ENCODE measurements at places on chromosomes 5 and 9. TPM values are rescaled to one million over a fixed set of nuclear protein-coding genes. Genes with fewer than 3 reads are reported as not detected.

Gene C9orf57
- not detected for total RNA-seq

Gene HMHB1
- total RNA-seq = not detected

Gene STKLD1
- 1.2 TPM for total RNA-seq

Gene SOHLH1
- 0.12 TPM for total RNA-seq

Gene FCN2
- not detected for total RNA-seq

Gene DBH
- total RNA-seq = not detected

Gene MYOT
- not detected for total RNA-seq

Gene IL17B
- total RNA-seq = 0.18 TPM

Gene CAMSAP1
- 22.9 TPM for total RNA-seq

Gene SLC36A2
- not detected for total RNA-seq

Gene NPR2
- 5.4 TPM for total RNA-seq

Gene PPP3R2
- total RNA-seq = not detected

Gene TCOF1
- 75.9 TPM for total RNA-seq

Gene LOX
- 1.6 TPM for total RNA-seq

Gene PCDHA9
- not detected for total RNA-seq

Gene TTC16
- 0.03 TPM for total RNA-seq

Gene GMCL2
- total RNA-seq = not detected

Gene PAXX
- total RNA-seq = 74.2 TPM

Gene FAM169A
- total RNA-seq = 7.0 TPM

Gene ADRB2
- 1.6 TPM for total RNA-seq

Gene SH3PXD2B
- 19.8 TPM for total RNA-seq

Gene INSL6
- total RNA-seq = not detected

Gene AUH
- total RNA-seq = 10.1 TPM

Gene PTGES
- total RNA-seq = 149 TPM

Gene COX7C
- total RNA-seq = 642 TPM

Gene AK8
- total RNA-seq = 1.3 TPM

Gene TMEM252
- not detected for total RNA-seq

Gene DCAF10
- 12.4 TPM for total RNA-seq

Gene IGFBPL1
- total RNA-seq = 2.3 TPM

Gene PCDHGA5
- 0.13 TPM for total RNA-seq

Gene NFIL3
- total RNA-seq = 11.0 TPM

Gene EIF4E1B
- total RNA-seq = not detected

Gene GFPT2
- 53.9 TPM for total RNA-seq

Gene NR3C1
- total RNA-seq = 27.9 TPM

Gene C9
- not detected for total RNA-seq

Gene SLC35D2
- total RNA-seq = 21.2 TPM

Gene ARID3C
- total RNA-seq = 0.21 TPM

Gene AIF1L
- total RNA-seq = 1.7 TPM

Gene MCIDAS
- total RNA-seq = 1.9 TPM

All from A549 treated with Hydrocortisone at 1 μM for 4 hours (cell line).